GM12864 (cell line): ENCODE measurements at places on chromosomes 4 and X.

DNA sequence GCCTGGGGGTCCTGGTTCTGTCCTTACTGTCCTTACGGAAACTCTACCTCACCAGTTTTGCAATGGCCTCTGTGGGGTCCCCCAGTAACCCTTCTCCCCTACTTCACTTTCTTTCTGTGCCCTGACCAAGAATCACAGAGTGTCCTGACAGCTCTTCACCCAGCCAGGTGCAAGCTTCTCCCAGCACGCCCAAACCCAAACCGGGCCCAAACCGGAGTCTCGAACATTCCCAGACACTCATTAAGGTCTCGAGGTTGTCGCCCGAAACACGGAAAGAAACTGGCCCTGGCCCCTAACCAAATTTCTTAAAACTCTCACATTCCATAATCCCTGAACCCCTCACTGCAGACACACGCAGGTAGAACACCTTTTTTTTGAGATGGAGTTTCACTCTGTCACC, 19.1 kb downstream of the TRIML1 start:
- no peak for DNase-seq

DNA sequence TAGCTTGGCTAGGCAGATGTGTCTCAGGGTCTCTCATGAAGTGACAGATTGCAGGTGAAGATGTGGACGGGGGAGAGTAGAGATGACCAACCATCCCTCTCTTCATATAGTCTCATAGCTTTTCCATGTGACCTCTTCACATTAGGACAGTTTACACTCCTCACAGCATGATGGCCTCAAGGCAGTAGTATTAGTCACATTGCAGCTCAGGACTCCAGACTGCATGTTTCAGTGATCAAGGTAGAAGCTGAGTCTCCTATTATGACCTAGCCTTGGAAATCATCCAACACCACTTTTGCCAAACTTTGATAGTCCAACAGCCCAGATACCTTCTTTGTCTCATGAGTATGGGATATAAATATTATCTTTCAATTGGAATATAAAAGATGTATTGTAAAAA, 147.7 kb downstream of the GASK1B start:
- DNase-seq, result no peak

- peak; percentile 57 for DNase-seq
Measured at GRCh38 chr4:8192748-8193738, 6.0 kb upstream of the SH3TC1 start.

DNA sequence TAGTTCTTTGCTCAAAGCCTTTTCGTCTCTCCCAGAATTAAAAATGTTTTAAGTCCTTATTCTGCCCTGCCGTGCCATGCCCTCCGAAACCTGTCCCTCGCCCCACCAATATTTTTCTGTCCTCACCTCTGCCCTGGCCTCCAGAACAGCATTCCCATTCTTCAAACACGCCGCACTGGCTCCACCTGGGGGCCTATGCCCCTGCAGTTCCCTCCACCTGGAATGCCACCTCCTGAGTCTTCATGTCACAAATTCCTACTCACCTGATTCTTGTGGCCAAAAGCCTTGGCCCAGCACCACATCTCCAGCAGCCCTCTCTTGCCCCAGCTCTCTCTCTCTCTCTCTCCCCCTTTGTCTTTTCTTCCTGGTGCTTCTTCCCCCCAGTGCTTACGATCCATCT, 91.6 kb downstream of the APBB2 start:
- DNase-seq, result no peak

GRCh38 chrX:67570839-67571238, 27.0 kb downstream of the AR start:
- no peak for DNase-seq

DNA sequence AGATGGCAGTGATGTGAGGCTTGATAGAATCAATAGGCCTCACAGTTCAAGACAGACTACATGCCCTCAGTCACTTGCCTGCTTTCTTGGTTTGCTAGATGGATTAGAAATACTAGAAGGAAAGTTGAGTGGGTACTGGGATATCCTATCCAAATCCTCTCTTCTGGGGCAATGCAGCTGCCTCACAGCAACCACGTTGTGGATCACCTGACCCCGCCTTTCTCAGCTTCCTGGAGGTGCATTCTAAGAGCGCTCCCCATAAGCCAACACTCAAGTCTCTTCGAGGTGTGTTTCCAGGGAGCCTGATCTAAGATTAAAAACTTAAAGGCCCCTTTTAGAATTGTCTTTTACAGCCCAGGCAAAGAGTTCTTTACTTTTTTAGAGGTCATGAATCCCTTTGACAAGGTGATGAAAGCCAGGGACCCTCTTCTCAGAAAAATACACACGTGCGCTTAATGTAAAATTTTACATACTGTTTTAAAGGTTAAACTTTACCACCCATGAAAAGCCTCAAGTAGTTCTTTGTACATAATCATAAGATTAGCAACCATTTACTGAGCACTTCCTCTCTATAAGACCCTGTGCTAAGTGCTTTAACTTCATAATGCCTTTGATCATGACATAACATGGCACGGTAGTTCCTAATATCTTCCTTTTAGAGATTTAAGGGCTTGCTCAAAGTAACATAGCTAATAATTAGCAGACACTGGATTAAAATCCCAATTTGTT, 840 bp upstream of the RPL34 start:
- DNase-seq, result no peak

DNA sequence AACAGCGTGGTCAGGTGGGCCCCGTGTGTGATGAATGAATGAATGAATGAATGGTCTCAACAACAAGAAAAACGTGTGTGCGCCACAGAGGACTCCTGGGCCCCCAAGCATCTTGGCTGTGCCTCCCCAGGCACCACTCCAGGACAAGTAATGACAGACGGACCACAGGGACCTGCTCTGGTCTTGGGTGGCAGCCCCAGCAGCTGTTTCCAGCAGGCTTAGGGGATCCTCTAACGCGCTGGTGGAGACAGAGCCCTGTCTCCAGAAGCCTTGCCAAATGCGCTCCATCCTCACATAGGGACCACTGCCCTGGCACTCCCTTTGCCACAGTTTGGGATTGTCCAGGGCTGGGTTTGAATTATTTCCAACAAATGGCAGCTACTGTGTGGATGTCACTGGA, 39.1 kb downstream of the PSAPL1 start:
- DNase-seq, result no peak

DNA sequence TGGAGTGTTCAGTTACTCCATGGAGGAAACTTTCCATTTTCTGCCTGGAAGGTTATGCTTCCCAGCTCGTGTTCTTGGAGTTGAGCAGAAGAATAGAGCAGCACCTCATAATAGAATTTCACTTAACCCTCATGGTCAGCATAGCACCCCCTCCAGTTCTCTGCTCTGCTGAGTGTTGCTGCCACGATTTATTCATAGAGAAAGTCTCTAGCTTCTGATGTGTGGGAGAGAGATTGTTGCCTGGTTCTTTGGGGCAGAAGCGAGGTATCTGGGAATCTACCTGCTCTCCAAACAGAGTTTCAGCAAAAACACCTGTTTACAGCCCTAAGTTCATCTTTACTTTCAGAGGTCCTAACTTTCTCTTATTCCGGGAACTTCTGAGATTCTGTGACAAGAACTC, 3.9 kb upstream of the DTHD1 start:
- no peak for DNase-seq

DNA sequence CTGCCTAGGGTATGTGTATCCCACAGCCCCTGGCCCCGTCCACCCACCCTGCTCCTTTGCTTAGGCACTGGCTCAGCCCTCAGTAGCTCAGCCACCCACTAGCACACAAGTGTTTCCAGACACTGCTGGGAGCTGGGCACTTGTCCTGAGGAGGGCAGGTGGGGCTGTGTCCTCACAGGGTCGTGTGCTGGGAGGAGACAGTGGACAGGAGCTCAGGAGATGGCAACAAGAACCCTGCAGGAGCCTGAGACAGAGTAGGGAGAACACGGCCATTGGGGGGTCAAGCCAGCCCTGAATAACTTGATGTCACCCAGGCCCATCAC, 5.5 kb upstream of the CPLX1 start:
- no peak for DNase-seq

DNA sequence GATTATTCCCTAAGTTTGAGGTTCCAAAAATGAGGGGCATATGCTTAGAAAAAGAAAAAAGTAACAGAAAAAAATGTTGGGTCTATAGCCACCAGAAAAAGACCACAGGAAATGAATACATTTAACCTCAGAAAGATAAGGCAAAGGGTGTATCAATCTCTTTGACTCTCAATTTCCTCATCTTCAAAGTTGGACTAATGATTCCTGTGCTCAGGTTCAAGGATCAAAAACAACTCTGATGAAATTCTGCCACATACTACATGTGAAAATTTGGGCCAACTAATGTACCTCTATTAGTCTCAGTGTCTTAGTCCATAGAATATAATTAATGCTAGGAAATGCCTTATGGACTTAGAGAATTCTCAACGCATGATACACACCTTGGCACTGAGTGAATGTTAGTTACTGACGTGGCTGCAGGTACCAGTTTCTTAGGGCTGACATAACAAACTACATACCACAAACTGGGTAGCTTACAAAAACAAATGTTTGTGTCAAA, 257.7 kb downstream of the ANKRD50 start:
- DNase-seq, result no peak

DNA sequence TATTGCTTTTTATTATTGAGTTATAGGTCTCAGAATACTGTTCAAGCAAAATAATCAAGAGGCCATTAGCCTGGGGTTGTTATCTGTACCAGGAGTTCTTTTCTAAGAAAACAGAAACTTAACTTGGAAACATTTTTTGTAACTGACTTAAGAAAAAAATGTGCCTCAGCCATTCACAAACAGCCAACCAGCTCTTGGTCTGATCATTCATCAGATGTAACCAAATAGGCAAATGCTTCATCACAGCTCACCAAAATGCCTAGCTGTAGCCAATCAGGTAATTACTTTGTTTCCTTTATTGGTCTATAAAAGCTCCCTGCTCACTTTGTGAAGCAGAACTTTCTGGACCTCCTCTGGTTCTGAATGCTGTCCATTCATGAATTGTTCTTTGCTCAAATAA, 387.7 kb downstream of the FAT4 start:
- DNase-seq, result no peak

DNA sequence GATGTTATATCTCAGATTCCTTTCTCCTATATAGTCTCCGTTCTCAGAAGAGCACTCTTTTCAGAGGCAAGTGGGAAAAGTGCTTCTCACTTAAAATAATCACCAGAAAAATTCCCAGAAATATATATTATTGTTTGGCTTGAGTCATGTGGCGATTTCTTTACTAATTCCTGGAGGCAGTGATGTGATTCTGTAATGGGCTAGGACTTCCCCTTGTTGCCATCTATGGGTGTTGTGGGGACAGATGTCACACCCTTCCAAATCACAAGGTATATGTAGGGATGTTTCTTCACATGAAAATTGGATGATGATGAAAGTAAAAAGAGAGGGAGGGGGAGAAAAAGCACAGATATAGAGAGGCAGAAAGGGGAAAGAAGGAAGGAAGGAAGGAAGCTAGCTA, 553.4 kb downstream of the PPP4R3C start:
- DNase-seq, result no peak

- DNase-seq, result no peak
Measured at GRCh38 chr4:82499738-82500434, 61.9 kb downstream of the TMEM150C start.

DNA sequence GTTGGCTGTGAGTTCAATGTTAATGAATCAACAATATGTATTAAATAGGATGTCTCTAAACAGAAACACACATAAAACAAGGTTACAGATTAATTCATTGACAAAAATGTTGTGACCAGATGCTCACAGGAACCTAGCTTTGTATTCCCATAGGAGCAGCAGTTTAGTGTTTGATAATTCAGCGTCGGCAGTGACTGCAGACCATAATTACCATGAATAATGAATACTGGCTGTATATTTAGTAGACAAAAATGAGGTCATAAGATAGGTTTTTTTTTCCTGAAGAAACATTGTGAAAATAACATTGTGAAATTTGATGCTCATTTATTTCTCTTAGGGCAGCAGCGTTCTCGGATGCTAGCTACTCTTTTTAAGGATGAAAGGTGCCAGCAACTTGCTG, 27.8 kb downstream of the COPS4 start:
- no peak for DNase-seq

- no peak for DNase-seq
Measured at GRCh38 chrX:74540635-74541249, 73.7 kb downstream of the RLIM start.

- DNase-seq, result no peak
Measured at GRCh38 chr4:140497747-140498636, at the start of gene MGAT4D. Gene MGAT4D, minus strand, starts transcription at chr4:140498293. Its CDS starts 71 bp downstream, at chr4:140498222.

DNA sequence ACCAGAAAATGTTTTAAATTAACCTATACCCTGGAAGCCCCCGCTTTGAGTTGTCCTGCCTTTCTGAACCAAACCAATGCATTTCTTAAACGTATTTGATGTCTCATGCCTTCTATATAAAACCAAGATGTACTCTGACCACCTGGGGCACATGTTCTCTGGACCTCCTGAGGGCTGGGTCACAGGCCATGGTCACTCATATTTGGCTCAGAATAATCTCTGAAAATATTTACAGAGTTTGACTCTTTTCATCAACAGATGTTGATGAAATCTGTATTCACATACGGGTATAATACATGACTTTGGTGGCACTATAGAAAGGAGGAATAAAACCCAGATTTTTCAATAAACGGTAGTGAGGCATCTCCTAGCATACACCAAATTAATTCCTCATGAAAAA, 55.7 kb downstream of the STAP1 start:
- no peak for DNase-seq

DNA sequence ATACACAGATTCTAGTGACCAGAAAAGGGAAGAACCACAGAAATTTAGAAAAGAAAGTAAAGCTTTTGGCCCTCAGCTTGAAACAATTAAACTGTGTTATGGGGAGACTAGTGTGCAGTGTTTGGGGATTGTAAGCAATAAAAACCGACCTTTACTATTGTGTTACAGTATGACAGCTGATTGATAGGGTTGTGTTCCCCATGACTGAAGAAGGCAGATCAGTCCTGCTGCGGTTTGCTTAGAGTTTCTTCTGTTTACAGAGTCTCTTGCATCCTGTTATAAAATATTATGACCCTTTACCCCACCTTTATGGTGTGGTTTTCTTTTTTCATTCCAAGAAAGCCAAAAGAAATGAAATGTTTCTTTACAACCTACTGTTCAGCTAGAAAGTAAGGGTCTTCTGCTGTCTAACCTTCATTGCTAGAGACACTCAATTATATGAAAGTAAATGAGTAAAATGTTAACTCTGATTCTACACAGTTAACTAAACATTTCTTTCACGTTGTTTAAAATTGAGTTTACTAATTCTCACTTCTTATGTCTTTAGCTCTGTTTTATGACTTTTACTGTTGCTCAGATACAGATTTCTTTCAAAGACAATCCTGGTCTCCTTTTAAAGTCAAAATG, 18.1 kb downstream of the CHIC1 start:
- DNase-seq, result no peak

DNA sequence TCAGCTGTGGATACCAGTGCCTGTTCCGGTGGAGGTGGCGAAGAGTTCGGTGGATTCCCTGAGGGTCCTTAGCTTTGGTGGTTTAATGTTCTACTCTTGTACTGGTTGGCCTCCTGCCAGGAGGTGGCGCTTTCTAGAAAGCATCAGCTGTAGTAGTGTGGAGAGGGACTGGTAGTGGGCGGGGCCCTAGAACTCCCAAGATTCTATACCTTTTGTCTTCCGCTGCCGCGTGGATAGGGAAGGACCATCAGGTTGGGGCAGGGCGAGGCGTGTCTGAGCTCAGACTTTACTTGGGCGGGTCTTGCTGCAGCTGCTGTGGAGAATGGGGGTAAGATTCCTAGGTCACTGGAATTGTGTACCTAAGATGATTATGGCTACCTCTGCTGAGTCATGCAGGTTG, 390.3 kb downstream of the FAM47A start:
- no peak for DNase-seq
